ENCODE measurements at places on chromosomes 5 and 9.

DNA sequence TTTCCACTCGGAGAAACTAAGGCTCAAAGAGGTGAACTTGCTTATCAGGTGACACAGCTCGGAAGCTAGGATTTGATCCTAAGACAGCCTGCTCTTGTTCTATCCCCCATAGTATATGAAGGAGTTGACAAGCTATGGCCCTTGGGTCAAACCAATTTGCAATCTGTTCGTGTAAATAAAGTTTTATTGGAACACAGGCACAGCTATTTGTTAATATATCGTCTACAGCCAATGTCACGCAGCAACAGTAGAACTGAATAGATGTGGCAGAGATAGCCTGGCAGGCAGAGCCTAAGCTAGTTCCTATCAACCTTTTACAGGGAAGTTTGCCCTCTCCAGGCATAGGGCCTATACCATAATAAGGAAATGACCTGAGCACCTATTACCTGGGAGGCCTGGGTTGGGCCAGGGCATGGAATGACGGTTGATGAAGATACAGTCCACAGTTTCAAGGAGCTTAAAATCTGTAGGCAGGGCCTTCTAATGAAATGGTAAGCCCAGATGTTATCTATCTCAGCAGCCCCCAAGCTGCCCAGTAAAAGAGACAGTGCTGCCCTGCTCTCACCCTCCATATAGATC lies 179.0 kb downstream of the TTLL11 start:
- DNase-seq = no peak

GRCh38 chr9:112032009-112032408 lies 135.4 kb downstream of the UGCG start:
- no peak for DNase-seq

DNA sequence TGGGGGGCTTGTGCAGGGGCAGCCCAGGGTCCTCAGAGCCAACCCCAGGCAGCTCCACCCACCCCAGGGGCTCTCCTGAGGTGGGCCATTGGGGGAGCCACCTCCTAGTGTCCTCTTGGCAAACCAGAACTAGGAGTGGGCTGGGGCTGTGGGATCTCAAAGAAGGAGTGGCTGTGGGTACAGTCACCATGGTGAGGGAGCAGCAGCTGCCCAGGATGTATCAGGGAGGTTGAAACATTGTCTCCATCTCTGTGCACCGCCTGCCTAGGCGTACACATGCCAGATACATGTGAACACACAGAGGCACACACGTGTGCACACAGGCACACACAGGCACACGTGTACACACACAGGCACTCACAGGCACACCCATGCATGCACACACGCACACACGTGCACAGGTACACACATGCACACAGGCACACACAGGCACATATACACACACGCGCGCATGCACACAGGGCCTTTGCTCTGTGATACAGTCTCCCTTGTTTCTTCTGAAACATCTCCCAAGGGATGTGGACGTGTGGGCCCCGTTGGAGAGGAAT lies 10.7 kb downstream of the LCN12 start:
- DNase-seq = no peak

- DNase-seq = no peak
Observed at GRCh38 chr5:90037646-90038045, 371.9 kb downstream of the CETN3 start.

DNA sequence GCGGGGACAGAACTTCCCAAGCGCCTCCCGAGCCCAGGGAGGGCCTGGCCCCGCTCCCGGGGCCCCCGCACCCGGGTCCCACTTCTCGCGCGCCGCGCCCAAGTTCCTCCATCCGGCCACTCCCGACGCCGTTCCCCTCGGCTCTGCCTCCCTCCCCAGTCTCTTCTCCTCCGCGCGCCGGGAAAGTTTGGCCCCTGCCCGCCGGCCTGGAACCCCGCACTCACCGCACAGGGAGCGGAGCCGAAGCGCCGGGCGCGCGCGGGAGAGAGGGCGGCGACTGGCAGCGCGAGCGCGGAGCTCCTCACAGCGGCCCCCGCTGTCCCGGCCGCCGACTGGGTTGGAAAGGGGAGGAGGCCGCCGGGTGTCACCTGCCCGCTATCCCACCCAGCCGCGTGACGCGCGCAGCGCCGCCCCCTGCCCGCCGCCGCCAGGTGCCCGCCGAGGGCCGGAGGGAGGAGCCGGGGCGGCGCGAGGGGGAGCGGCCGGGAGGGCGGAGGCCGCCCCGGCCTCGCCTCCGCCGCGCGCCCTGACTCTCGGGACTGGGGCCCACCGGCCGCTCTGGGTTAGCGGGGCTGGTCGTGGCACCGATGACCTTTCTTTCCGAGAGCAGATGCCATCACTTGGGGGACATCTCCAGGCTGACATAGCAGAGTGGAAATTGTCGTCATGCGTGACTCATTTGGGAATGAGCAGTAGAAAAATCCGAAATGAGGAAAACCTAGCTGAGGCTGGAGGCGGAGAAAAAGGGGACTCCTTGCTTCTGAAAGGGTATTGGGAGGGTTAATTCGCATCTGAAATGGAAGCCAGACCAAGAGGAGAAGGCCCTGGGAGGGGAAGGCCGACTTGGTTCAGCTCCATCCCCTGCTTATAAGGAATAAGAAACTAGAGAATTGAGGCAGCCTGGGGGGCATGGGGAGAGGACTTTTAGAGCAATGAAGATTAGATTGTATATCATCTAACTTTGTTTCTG lies at the start of gene ELOVL7:
TSS of gene ELOVL7 (minus strand) at position 334 of the 970 bp plus-strand sequence. CDS start 56,872 bp downstream, outside the sequence.
- peak; percentile 64 for DNase-seq

DNA sequence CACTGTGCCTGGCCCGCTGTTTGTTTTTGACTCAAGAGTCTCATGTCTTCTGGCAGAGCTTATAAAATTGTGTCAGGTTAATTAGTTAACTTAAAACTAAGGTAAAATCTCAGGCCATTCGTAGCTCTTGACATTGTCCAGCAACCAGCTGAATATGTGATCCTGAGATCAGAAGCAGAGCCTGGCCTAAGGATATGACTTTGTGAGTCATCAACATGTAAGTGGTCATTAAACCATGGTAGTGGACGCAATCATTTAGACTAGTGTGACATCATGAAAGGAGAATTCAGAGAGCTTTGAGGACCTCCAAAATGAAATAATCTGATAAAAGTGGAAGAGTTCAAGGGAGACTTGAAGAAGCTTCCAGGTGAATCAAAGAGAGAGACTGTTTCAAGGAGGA lies 23.3 kb downstream of the SPZ1 start:
- no peak for DNase-seq

DNA sequence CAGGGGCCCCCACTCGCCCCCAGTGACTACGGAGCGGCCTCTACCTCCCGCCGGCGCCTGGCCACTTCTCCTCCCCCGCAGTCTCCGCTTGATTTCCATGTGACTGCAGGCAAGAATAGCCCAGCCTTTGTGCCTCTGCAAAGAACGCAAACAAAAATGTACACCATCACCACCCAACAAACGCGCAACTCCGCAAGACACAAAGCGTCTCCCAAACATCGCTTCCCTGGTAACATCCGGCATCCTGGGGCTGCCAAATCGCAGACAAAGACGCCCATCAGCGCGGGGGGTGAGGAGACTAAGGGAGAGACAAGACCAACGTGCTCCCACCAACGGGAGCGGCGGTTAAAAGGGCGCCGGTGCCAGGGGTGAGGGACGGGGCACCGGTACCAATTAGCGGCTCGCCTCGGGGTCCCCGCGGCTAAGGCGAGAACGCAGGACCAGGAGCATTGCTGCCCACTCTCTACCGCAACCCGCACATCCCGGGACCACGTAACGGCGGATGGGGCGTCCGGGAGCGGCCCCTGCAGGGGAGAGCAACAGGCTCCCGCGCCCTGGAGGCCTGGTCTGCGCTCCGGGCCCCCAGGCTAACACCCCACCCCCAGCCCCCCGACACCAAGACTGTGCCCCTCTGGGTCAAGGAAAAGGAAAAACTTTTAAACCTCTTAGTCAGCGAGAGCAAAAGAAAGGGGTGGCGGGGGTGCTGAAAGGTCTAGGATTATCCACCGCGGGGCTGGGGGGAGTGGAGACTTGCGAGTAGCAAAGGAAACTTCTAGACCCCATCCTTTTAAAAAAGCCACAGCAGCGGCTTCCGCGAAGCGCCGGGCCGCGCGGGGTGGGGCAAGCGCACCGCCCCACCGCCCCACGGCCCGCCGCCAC lies 885 bp downstream of the MPDZ start:
- peak; percentile 33 for DNase-seq

DNA sequence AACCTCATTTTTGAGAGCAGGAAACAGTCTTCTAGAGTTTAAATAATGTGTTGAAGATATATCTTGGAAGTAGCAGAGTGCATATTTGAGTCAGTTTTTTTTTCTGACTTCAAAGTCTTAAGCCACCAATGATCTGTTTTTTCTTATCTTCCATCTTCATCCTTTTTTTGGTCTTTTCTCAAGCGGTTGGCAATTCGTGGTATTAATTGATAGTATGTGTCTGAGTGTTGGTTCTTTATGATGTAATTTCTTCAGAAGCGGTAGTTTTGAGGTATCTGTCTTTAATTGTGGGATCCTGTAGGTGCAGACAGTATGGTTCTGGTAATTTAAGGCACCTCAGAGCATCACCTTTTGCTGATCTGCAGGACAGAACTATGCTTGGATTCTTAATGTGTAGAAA lies 3.9 kb downstream of the CSNK1G3 start:
- DNase-seq = no peak

DNA sequence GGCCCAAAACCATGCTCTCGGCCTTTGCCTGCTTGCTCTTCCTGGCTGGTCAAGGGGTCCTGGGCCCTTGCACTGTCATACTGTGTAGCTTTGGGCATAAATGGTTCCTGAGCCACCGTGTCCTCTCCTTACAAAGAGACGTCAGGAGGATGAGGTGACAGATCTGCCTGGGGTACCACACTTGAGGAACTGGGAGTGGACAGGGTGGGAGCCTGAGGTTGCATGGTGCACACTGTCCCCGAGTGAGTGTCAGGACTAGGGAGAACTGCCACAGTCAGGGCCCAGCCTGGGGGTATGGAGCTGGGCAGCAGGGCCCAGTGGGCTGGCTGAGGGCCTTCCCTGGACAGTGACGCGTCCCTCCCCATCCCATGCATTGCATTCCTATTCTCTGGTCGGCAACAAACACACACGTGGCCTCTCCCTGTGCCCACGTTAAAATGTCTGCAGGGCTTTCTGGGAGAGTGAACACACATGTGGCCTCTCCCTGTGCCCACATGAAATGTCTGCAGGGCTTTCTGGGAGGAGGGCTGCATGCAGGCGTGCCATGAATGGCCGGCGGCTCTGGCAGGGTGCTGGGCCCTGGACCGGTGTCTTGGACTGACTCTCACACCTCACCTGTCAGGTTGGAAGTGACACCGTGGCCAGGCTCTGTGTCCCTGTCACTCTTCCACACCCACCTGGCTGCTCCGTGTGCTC lies 122.1 kb upstream of the COL5A1 start:
- DNase-seq = no peak

DNA sequence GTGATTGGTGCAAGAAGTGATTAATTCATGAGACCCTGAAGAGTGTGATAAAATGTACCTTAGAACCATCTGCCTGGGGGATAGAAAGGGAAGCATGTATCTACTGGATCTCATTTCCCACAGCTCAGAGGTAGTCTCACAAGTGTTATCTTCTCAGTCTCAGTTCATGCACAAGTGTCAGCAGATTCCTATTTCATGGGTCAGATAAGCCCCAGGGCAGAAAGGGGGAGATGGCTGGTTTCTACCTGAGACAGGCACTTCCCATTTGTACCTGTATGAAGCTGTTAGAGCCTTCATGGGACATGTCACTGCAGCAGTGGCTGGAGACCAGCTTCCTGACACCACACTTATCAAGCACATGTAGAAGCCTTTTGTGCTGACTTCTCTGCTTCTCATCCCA lies 45.6 kb upstream of the SMIM15 start:
- no peak for DNase-seq

GRCh38 chr5:180817893-180818674 lies 15.5 kb upstream of the MGAT1 start:
- DNase-seq = no peak

DNA sequence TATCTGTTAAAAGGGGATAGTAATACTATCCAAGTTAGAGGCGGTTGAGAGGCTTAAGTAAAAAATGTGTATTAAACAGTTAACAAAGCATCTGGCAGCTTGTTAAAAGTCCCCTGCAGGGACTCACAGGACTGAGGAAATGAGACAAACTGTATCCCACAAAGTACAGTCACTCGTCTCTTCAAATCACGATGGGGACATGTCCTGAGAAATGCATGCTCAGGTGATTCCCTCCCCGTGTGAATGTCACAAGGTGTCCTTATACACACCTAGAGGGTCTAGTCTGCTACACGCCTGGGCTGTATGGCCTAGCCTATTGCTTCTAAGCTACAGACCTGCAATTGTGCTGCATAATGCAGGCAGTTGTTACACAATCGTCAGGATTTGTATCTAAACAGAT lies 237.0 kb downstream of the IRX2 start:
- no peak for DNase-seq

DNA sequence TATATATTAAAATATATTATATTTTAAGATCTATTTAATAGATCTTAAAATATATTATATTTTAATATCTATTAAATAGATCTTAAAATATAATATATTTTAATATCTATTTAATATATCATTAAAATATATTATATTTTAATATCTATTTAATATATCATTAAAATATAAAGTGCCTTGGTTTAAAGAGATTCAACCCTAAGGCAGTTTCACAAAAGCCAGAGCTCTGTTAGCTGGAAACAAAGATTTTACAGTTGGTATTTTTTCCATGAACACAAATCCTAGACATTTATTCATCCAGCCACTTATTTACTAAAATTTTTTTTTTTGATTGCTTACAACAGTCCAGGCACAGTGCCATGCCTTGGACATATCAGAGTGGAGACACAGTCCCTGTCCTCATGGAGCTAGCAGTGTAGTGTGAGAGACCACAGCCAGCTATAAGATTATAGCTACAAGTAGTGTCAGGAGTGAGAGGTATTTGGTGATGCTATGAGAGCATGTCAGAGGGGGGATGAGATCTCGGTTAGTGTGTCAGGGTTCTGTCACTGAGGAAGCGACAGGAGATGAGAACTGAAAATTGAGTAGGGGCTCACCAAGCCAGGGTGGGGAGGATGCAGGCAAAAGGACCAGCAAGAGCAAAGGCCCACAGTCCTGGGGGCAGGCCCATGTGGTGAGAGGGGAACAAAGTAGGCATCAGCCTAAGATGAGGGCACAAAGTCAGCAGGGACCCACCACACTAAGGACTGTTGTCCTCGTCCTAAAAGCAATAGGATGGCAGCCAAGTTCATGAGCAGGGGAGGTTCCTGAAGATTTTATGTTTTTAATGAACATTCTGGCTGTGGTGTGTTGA lies 74.5 kb downstream of the FBXO38 start:
- DNase-seq = no peak

DNA sequence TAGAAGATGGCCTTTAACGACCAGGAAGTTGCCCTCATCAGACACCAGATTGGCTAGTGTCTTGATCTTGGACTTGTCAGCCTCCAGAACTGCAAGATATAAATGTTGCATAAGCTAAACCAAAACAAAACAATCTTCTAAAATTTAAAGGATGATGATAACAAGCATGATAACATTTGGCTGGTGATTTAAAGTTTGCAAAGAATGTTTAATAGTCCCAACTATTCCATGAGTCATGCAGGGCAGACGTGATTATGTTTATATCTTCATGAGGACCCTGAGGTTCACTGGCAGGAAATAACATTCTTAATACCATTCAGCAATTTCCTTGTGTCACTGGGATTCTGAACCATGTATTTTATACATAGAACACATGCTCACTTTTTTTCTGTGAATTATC lies 319.8 kb downstream of the HCN1 start:
- DNase-seq = no peak

All from SHP77 (cell line).